ENCODE measurements at places on chromosomes 2 and 18.

GRCh38 chr2:85388878-85389538 is 21.2 kb downstream of the CAPG start:
- no peak for DNase-seq

DNA sequence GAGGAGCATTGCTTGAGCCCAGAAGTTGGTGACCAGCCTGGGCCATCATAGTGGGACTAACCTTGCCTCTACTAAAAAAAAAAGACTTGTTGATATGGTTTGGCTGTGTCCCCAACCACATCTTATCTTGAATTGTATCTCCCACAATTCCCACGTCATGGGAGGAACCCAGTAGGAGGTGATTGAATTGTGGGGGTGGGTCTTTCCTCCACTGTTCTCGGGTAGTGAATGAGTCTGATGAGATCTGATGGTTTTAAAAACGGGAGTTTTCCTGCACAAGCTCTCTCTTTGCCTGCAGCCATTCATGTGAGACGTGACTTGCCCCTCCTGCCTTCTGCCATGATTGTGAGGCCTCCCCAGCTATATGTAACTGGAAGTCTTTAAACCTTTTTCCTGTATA is 47.0 kb downstream of the PROC start:
- DNase-seq = no peak

DNA sequence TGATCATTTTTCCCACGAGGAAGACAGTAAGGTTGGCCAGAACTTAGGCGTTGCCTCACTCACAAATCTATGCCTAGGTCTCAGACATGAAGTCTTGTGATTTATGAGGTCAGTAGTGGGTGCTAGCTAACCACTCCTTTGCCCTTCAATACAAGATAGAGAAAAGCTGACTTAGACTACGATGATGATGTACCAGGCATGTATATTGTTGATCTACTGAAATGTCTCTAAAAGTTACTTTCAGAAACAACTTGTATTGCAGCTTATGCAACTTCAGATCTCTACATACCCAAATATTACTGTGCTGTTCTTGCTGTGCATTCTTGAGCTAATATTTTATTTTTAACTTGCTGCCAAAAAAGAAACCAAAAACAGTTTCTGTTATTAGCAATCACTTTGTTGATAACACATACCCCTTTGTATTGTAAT is 30.6 kb downstream of the MAPRE2 start:
- DNase-seq = no peak

- no peak for DNase-seq
Observed at GRCh38 chr2:132607426-132608090, 62.4 kb downstream of the LYPD1 start.

DNA sequence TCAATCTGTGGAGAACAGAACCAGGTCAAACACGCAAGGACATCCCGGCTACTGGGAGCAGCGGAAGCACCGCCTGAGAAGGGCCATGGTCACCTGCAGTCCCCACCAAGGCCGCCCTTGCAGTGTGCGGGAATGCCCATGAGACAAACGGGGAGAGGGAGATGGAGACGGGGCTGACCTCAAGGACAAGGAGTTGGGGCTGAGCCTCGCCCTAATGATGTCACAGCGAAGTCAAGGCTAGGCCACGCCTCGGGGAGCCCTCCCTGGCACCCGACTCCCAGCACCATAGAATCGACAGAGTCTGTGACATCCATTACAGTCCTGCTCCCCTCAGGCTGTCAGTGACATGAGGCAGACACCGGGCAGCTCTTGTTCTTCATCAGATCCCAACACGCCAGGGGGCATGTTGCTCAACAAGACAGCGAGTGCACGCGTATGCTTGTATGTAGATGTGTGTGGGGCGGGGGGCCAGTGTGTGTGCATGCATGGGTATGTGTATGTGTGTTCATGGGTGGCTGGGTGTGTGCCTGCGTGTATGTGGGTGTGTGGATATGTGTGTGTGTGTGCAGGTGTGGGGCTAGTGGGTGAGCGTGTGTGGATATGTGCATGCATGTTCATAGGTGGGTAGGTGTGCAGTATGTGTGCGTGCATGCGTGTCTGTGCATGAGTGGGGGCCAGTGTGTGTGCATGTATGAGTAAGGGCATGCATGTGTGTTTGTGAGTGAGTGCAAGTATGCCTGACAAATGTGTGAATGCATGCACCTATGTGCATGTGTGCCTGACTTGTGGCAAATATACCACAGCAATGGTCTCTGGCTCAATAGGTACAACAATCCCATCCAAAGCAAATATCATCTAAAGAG is 57.0 kb downstream of the ANKMY1 start:
- DNase-seq = no peak

- DNase-seq = no peak
Observed at GRCh38 chr2:199762963-199763362, 88.0 kb downstream of the FTCDNL1 start.

DNA sequence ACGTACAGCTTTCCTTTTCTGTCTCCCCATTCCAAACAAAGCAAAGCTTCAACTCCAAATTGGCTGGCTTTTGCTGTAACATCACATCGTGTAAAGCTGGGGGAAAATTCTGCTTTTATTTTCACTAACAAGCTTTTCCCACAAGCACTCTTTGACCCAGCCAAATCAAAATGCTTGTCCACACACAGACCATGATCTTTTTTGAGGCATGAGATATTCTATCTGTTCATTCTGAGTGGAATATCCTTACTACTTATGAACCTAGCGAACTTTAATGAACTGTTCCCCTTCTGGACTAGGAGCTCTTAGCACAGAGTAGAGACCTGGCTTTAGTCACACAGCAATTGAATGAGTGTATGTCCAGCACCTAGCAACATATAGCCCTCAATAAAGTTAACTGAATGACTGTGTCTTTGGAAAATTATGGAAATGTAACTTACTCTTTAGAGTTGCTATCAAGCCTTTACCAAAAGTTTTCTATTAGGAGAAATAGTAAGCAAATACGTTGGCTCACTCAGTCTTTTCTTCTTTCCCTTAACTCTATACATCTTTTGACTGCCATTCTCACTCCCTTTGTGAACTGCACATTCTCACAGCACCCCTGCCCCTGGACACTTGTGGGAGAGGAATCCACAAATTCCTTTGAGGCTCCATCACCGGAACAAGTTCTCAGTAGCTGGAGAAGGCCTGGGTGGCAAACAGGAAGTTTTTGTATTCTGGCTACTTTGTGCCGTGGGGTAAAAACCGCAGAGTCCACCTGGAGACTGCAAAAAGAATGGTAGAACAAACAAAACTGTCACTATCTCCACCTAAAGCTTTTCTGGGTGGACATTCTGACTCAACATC is 1.3 kb upstream of the UBE2E3 start:
- no peak for DNase-seq

DNA sequence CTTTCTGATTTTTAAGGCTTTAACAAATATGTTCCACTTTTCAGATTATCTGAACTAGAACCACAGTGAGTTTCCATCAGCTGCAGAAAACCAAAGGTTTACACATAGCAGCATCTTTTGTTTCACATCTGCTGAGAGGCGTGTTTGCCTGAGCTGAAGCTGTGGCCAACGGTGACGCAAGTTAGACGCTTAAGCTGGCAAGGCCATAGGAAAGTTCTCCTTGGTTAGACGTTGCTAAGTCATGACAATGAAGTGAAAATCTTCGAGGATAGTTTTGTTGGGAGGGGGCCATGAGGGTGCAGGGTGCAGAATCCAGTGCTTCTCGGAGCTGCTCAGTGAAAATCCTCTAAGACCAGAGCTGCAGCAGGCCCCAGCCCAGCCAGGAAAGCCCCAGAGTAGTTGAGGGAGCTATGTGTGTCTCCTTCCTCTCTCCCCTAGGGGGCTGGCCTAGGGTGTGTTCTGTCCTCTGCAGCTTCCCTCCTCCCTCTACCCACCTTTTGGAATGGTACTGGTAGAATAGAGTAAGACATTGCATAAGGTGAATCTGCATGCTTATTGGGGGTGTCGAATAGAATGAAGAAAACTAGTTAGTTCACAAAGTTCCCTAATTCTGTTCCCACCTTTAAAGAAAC is 105.4 kb downstream of the FHOD3 start:
- DNase-seq = no peak

DNA sequence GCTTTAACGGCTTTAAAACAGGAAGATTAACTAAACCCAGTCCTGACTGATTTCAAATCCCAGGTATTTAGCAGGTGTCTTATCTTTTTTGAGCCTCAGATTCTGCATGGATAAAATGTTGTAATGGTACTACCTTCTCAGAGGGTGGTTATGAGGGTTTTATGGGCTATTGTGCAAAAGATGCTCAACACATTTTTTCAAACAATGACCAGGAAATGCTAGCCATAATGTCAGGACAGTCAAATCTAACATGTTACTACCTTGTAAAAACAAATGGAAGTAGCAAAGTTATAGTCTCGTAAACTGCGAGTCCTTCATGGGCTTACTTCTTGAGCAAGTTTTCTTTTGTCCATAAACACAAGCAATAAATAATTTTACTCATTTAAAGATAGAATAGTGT is 162.1 kb upstream of the TFPI start:
- DNase-seq = no peak

GRCh38 chr2:30765876-30766470 is 41.3 kb downstream of the CAPN13 start:
- DNase-seq = no peak

GRCh38 chr2:39689876-39690275 is 24.2 kb downstream of the TMEM178A start:
- DNase-seq = no peak

- no peak for DNase-seq
Observed at GRCh38 chr2:162963156-162963555, 124.6 kb upstream of the KCNH7 start.
